CD4-positive, alpha-beta T cell treated with Interleukin-17A for 1 hour (primary cell): ENCODE measurements at places on chromosomes 11 and 22.

GRCh38 chr11:75518771-75519653, 6.7 kb downstream of the GDPD5 start:
- no peak for DNase-seq

- DNase-seq, result no peak
Observed at GRCh38 chr11:44781655-44782054, 54.9 kb downstream of the TSPAN18 start.

DNA sequence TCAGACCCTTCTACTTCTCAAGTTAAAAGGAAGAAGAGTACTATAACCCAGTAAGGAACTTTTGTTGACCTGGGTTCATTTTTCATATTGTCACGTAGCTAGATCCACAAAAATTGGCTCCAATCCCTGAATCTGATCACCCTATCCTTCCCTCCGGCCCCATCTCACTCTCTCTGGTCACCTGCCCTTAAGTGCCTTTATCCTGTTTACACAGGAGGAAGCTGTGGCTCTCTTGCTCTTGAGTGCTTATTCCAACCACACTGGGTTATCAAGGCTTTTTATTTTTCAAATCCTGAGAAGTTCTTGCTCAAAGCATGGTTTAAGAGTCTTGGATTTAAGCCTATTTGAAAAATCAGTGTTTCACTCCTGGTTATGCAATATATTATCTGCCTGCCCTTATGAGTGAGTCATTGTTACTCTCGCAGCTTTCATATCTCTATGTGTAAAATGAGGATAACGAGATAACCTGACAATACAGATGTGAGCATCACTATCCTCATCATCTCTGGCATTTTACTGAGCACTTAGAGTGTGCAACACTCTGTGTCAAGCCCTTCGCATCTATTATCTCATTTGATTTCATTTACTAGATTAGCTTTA, 293.9 kb downstream of the GUCY1A2 start:
- no peak for DNase-seq

- no peak for DNase-seq
Observed at GRCh38 chr22:37519268-37520195, at the start of gene CARD10. TSS of gene CARD10 (minus strand) at chr22:37519415. CDS start at chr22:37519200, 215 bp downstream.

- DNase-seq, result no peak
Observed at GRCh38 chr22:45026511-45026910, 16.7 kb upstream of the PHF21B start.

DNA sequence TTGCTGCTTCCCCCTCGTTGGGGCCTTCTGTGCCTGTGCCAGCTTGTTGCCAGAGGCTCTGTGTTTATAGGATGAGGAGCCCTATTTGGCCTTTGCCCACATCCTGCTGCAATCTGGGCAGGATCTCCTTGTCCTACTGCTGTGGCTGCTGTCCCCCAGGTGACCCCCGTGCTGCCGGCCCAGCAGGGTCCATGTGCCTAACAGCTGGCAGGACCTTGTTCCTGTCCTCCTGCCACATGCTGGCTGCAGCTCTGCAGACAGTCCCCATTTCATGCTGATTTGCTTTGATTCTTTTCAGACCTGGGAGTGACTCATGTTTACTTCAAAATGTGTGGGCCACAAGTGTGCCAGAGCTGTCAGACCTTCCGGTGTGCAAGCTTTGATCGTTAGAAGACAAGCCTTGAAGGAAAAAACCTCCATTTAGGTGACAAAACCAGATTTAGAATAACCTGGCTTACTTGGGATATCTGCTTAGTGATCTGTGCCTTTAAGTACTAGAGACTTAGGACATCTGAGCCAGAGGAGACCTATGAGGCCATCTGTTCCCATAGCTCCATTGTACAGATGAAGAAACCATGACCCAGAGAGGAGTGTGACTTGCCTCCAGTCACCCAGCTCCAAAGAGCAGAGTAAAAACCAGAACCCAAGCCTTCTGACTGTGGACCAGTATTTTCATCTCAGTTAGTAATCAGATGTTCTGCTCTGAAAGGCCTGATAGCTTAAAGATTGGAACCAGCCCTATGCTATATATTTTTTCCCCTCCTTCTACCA, 11.1 kb downstream of the NAV2 start:
- DNase-seq, result peak; percentile 66

GRCh38 chr22:19769393-19769715, 8.8 kb downstream of the TBX1 start:
- DNase-seq, result no peak

DNA sequence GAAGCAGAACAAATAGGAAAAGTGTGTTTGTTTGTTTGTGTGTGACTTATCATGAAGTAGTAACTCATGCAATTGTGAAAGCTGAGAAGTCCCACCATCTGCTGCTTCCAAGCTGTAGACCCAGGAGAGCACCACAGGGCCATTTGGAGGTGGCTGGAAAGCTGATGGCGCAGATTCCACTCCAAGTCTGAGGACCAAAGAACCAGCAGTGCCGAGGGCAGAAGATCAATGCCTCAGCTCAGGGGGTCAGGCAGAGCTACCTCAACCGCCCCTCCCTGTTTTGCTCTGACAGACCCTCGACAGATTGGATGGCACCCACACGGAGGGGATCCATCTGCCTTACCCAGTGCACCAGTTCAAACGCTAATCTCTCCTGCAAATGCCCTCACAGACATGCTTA, 896.2 kb downstream of the BRD1 start:
- no peak for DNase-seq

DNA sequence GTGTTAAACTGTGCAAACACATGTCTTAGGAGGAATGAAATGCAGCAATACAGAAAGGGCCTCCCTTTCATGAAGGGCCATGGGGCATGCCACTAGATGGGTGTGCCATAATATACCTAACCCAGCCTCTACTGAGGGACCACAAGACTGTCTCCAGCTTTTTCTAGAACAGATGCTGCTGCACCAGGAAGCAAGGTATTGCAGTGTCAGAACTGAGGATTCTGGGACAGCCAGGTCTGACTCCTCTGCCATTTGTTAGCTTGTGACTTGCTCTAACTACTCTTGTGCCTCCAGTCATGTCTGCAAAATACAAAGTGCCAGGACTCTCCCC, 53.2 kb downstream of the HIRA start:
- no peak for DNase-seq

DNA sequence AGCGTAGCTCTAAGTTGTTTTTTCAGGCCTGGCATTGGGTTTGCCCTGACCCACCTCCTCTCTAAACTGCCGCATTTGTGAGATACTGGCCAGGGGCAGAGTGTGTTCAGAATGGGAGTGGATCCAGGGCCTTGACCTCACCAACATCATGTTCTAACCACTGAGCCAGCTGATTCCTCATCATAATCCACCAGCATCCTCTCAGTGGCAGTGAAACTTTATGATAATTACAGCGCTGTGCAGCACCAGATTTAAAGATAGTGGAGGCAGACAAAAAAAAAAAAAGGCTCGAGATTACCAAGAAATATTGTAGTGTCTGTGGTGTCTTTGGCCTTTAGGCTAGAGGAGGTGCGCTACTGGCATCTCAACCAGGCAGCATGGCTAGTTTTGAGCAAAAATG, 53.0 kb downstream of the KREMEN1 start:
- no peak for DNase-seq

- peak; percentile 4 for DNase-seq
Observed at GRCh38 chr11:110249066-110249465, 47.3 kb downstream of the RDX start.

GRCh38 chr22:39728236-39728860, 157.8 kb downstream of the CACNA1I start:
- no peak for DNase-seq

GRCh38 chr22:39245130-39246039, 603 bp upstream of the PDGFB start:
- DNase-seq, result no peak

GRCh38 chr22:40764763-40765441, 54.2 kb downstream of the SLC25A17 start:
- peak; percentile 14 for DNase-seq
